ENCODE measurements at places on chromosomes 1 and 21.
A peak's percentile ranks its signal among the peaks of the same experiment; 100 is the strongest.

- no peak for DNase-seq
These were observed 1.9 kb downstream of the DHRS3 start for GRCh38 chr1:12615865-12616708.

DNA sequence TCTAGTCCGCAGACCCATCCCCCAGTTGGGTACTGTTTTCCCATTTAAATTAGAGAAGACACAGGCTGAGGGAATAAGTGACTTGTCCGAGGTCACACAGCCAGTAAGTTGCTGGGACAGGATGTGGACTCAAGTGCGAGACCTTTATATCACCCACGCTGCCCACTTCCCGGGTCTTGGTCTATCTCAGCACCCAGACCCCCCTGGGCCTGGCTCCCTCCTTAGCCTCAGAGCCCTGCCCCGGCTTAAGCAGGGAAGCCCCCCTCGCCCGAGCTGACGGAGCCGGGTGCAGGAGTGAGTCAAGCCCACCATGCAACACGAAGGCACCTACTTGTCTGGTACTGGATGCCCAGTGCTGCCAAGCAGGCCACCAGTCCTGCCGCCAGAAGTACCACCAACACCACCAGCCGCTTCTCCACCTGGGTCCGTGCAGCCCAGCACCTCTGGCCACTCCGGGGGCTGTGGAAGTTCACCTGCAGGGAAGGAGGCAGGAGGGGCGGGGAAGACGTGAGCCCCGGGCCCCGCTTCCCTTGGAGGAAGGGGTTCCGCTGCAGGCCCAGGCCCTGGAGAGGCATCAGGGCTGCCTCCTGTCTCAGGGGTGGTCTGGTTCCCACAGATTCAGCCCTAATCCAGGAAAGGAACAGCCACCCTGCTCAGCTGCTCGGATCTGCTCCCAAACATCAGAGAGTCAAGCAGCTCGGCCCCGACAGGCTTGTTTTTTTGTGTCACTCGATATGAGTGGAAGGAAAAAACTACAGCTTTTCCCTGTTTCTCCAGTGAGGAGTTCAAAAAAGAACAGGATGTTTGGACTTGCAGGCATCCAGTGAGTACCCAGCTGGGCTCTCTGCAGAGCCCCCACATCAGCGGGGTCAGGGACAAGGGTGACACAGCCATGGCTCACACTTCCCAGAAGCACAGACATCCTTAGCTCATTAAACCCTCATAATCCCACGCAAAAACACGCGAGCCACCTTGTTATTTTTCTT is 11.1 kb downstream of the ECE1 start:
- no peak for DNase-seq

GRCh38 chr1:40789661-40790430 is 6.3 kb downstream of the KCNQ4 start:
- no peak for DNase-seq

DNA sequence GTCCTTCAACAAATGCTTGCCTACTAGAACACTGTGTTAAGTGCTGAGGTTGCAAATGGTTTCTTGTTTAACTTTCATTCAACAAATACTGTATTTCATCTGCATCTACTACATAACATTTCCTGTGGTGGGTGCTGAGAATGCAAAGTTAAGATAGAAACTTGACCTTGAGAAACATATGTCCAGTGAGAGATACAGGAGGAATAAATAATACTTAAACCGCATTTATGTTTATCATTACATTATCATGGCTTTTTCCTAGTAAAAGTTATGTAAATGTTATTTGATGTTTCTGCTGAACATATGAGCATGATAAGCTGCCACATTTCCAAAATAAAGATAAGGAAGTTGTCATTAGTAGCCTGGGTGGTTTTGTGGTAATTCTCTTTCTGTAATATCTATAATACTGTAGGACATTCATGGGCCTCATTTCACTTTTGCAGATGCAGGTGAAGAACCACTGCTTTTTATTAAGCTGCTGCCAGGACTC is 590.4 kb downstream of the PLPP3 start:
- DNase-seq: no peak

GRCh38 chr1:221583465-221583864 is 158.4 kb downstream of the DUSP10 start:
- no peak for DNase-seq

GRCh38 chr1:245279346-245279745 is 124.6 kb downstream of the KIF26B start:
- no peak for DNase-seq

DNA sequence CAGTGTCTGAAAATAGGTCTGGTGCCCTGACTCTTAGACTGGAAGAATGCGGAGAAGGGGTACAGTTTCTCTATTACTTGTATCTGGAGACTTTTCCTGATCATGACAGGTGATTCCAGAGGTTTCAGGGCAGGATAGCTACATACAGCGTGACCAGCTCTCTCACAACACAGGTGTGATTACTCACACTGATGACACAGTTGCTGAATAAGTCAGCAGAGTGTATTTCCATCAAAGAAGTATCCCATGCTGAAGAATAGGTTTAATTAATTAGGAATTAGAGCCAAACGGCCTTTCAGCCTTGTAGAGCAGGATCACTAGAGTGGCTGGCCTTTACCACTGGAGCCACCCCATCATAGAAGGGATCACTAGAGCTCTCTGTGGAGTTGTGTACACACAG is 298.6 kb downstream of the LMX1A start:
- no peak for DNase-seq

GRCh38 chr1:243475966-243476365 is 220.1 kb downstream of the SDCCAG8 start:
- DNase-seq: peak; percentile 95

DNA sequence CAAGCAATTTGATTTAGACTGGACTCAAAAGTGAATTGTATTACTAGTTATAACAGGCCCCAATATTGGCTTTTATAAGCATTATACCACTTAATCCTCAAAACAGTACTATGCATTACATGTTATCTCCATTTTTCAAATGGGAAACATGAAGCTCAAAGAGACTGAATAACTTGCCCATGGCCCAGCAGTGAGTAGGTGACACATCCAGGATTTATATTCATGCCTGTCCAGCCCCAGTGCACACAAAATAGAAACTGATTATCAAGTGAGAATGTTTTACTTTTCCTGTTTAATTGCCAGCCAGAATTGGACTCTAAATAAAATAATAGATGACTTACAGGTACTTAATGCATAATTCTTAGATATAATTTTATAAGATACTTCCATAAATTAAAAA is 82.9 kb downstream of the NIBAN1 start:
- DNase-seq: no peak

DNA sequence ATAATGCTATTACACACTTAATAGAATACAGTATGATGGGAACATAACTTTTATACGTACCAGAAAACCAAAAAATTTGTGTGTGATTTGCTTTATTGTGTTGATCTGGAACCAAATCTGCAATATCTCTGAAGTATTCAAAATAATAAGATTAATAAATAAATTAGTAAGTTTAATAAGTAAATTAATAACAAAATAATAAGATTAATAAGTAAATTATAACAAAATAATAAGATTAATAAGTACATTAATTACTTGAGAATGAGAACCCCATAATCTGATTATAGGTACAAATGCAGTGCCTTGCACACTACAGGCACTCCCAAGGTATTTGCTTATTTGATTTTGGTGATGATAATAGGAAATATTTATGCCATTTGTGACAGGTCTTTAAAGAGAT is 267.4 kb downstream of the ZNF326 start:
- no peak for DNase-seq

- DNase-seq: no peak
These were observed 15.8 kb downstream of the PROK1 start for GRCh38 chr1:110466646-110467280.

DNA sequence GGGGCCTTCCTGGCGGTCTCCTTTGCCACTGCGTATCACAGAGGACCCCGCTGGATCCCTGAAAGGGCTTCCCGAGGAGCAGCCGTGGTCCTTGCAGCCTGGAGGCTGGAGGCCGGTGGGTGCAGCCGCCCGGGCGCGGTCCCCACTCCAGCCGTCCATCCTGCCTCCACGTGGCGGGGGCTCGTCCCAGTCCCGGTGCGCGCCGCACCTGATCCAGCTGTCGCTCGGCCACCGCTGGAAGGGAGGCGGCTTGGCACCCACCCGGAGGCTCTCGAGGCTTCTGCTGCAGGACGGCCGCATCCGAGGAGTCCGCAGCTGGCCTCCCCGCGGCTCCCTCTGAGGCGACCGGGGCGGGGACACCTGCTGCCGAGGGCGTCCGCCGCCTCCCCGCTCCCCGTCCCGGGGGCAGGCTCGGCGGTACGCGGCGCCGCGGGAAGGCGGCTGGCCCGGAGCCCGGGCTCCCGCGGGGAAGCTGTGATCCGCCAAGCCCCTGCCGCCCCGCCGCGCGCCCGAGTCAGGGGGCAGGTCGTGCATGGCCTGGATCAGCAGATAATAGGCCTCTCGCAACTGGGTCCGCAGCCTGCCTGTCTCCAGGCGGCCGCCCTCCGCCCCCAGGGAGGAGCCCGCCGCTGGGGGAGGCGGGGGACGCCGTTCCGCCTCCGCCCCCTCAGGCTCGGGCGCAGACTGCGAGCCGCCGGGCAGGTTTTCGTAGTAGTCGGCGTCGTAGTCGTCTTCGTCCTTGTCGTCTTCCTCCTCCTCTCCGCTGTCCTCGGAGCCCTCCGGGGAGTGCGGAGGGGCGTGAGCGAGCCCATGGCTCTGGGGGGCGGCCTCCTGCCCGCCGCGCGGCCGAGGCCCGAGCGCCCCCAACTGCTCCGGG is at the start of gene SYDE2:
TSS of gene SYDE2 (minus strand) at position 554 of the 877 bp plus-strand sequence. CDS start at position 534, 20 bp downstream.
- DNase-seq: peak; percentile 12

GRCh38 chr21:32426592-32427051 is 14.1 kb downstream of the EVA1C start:
- no peak for DNase-seq

GRCh38 chr1:13766592-13767564 is 66.9 kb downstream of the PRDM2 start:
- no peak for DNase-seq

- DNase-seq: peak; percentile 53
These were observed 33.2 kb upstream of the PAX7 start for GRCh38 chr1:18597160-18598042.
